NCI-H1436 treated with DMSO at 0.1 percent for 48 hours (cell line): ENCODE measurements at places on chromosomes 12 and 14.

- DNase-seq = no peak
These were observed 136.0 kb downstream of the PAX9 start for GRCh38 chr14:36797634-36798033.

GRCh38 chr14:83071888-83072501 lies 1538.3 kb upstream of the SEL1L start:
- DNase-seq = no peak

DNA sequence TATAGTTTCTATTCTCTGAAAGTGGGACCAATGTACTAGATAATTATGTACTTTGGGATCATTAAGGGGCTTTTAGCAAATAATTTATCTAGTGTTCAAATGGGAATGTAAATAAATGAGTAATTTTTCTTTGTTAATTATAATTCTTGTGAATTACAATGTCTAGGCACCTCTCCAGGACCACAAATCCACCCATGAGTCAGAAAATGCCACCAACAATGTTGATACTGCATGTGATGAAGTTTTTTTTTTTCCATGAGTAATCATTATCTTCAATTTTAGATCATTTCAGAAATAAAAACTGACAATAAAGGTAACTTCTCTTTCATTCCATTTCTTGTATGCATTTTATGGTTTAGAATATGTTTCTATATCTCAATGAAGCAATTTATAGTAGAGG lies 470.3 kb downstream of the VRK1 start:
- DNase-seq = no peak

DNA sequence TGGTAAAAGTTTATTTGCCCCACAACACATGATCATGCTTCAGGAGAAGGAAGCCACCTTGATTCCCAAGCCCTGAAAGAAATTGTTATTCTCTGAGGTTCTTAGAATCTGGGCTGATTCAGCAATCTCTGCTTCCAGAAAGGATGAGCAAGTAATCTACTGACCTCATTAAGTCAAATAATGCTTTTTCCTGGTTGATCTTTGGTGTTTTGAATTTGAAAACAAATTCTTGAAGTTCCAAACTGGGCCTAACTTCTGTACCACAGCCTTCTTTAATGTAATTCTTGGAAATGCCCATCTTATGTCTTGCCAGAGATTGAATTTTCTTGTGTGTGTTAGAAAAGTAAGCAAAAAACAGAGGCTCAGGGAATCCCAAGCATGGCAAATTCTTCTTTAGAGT lies 319.2 kb upstream of the DDHD1 start:
- DNase-seq = no peak

- no peak for DNase-seq
These were observed 116.6 kb downstream of the BCL11B start for GRCh38 chr14:99155173-99156089.

DNA sequence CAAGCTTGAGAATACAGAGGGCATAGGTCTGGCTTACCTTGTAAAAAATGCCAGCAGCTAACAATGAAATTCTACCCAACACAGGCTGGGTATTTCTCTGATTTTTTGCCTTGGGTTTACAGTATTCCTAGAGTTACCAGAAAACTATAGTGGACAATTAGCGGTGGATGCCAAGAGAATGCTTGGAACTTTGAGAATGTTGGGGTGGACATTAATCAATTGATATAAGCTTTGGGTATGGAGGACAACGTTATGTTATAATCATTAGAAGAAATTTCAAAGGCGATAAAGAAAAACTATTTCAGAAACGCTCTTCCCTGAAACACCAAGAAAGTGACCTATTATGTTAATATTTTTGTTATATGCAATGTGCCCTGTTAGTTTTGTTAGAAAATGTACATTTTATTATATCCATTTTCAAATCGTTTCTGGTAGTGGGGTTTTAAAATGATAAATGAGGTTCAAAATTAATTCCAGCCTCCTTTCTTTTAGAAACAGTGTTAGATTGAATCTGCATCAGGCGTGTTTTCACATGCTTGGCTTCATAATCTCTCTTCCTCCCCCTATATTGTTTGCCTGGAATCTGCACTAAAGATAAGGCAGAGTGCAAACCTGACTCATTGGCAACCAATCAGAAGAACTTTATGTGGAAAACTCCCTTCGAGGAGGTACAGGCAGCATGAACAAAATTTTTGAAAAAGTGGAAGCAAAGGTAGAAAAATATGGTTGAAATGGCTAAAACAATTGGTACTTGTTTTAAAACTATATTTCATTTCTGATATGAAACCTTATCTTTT lies 1.4 kb upstream of the PTPRQ start:
- no peak for DNase-seq

DNA sequence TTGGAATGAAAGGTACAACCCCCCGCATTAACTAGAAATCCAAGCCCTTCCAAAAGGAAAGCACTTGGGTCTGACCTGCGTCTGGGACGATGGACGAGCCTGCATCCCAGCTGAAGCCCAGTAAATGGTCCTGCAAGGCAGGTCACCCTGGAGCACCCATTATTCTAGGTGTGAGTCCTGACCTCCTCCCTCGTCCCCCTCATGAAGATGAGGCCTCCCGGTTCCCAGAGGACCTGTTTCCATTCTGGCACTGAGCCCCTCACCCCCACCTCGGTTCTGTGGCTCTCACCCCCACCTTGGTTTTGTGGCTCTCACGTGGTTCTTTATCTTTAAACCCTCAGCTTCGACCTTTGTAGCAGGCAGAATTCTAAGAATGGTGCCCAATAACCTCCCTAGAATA lies 7.3 kb downstream of the IFI27 start:
- DNase-seq = no peak

GRCh38 chr12:104423809-104424208 lies 32.9 kb upstream of the CHST11 start:
- no peak for DNase-seq

GRCh38 chr12:108650083-108650482 lies 16.4 kb upstream of the SELPLG start:
- no peak for DNase-seq

GRCh38 chr14:50272498-50272897 lies 39.5 kb downstream of the L2HGDH start:
- DNase-seq = no peak

- DNase-seq = no peak
These were observed 42.5 kb upstream of the DLK1 start for GRCh38 chr14:100684154-100684553.

DNA sequence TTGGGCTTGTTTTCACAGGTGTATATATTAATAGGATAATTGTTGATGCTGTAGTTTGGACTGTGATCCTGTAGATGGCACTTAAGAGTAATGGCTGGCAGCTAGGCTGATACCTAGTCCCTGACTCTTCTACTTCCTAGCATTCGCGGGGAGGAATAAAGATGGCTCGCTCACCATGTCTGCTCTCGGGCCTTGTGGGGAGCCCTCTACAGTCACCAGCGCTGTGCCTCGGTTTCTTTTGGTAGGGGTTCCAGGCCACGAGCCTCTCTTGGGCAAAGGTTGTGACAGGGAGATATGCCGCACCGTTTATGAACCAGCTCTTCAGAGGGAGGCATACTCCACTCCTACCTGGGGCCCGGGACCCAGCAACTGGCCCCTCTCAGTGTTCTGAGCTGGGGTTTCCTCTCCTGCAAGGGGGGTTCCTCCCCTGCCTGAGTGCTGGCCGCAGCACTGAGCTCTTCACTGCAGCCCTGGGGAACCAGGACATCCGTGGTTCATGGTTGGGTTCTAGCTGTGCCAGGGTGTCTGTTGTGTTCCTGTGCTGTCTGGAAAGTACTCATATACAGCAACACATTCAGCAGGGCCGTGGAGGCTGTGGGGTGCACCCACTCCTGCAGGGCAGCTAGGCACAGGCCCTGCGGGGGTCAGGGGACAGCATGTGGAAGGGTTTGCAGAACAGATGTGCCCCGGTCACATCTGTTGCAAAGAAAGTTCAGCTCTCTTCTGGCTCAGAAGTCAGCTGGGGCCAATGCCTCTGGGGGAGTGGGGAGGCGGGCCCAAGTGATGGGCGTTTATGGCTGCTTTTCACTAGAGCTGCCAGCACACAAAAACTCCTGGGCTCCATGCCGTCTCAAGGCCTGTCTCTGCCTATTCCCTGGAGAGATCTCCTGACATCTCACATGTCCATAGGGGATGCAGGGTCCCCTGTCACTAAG lies 147.9 kb downstream of the PPFIA2 start:
- no peak for DNase-seq

GRCh38 chr14:100117633-100118395 lies 41.6 kb downstream of the DEGS2 start:
- DNase-seq = no peak

GRCh38 chr12:92065018-92065499 lies 80.6 kb downstream of the BTG1 start:
- DNase-seq = no peak

DNA sequence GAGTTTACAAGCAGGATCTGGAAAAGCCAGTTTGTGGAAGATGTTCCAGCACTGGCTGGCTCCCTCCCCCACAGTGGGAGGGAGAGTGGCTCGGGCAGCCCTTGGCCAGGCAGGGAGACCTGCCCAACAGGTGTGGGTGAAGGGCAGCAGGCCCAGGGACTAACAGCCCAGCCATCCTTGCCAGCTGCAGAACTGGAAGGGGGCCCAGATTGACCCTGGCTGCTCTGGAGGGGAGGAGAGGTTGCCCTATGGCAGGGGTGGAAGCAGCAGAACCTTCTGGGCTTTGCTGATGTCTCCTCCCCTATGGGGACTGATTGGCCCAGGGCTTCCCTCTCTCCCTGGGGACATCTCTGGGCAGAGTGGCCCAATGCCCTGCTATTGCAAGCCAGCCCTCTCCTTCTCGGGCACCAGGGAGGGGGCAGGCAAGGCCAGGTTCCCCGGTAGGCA lies 20.5 kb downstream of the IRF2BPL start:
- DNase-seq = no peak

DNA sequence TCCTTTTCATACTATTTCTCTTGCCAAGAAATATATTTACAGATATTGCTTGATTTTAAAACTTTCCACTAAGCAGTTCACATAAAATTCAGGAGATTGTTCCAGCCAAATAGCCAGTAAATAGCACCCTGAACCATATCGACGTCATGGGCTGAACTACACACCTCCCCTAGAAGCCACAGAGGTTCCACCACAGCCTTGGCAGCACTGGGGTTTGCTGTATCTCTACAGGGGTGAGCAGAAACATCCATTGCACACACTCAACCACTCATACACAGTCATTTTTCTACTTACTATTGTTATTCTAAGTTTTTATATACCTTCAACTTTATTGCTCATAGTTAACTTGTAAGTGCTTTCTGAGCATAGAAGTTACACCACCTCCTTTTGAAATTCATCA lies 8.1 kb upstream of the EIF2S3B start:
- DNase-seq = no peak
